ENCODE measurements at places on chromosomes 1 and 21.
A peak's percentile ranks its signal among the peaks of the same experiment; 100 is the strongest.

DNA sequence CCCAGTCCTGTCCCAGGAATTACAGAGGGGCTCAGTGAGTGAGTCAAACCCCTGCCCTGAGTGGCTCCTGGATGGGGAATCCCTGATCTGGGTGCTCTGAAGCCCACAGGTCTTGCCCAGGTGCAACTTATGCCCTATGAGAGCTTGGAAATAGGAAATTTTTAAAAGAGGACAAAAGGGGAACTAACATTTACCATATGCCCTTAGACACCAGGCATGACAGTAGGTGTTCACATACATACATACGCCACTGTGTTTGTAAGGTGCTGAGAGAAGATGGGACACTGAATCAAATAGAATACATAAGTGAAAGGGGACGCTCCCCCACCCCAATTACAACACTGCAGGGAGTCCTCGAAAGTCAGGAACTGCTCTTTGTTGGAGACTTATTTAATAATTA is 1.4 kb downstream of the CFAP45 start:
- no peak for DNase-seq

DNA sequence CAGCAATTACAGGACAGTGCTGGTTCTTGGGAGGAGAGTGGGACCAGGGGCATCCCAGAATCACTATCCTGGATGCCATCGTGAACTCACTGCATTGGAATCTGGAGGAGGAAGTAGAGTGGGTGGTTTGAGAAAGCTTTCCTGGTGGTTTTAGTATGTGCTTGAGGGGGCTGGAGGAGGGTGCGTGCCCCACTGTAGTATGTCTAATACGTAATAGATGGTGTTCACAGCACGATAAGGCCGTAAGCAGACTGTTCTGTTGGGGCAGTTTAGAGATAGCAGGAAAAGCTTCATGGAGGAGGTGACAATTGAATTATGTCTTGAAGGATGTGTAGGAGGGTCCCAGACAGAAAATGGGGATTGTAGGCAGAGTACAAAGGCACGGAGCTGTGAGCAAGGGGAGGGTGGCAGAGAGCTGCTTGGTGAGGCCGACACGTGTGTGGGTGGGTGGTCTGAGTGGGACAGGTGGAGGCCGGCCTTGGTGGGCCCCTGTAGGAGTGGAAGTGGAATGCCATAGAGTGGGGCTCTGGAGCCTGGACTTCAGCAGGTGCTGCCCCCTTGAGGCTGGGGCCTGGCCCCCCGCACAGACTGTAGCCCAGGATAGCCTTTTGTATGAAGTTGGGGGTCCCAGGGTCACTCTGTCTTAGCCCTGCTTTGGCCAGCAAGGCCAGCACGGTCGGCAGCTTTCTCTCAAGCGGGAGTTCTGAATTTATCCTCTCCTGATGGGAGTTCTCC is 37.0 kb downstream of the IL6R start:
- no peak for DNase-seq

- DNase-seq = no peak
Observed at GRCh38 chr21:41977034-41977950, 23.5 kb upstream of the C2CD2 start.

DNA sequence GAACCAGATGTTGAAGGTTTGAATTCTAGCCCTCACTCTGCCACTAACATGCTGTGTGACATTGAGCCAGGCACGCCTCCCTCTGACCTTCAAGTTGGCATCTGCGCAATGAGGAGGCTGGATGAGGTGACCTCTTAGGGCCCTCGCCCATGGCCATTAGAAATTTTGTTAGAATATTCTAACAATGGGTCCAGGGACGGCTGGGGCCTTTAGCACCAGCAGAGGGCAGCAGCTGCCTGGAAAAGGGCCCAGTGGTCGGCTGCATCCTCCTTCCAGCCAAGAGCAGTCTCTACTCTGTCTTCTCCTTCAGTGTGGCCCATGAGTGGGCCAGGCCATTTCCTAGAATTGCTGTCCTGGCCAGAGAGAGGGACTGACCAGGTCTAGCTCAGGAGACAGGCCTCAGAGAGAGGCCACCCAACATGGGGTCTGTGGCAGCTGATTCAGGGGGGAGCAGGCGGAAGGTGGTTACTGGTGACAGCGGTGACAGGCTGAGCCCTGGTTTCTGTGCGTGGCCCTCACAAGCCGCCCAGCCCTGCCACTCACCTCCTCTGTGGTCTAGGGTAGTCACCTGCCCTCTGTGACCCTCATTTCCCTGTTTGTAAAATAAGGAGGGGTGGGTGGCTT is 101.3 kb upstream of the ACTL8 start:
- peak; percentile 44 for DNase-seq

DNA sequence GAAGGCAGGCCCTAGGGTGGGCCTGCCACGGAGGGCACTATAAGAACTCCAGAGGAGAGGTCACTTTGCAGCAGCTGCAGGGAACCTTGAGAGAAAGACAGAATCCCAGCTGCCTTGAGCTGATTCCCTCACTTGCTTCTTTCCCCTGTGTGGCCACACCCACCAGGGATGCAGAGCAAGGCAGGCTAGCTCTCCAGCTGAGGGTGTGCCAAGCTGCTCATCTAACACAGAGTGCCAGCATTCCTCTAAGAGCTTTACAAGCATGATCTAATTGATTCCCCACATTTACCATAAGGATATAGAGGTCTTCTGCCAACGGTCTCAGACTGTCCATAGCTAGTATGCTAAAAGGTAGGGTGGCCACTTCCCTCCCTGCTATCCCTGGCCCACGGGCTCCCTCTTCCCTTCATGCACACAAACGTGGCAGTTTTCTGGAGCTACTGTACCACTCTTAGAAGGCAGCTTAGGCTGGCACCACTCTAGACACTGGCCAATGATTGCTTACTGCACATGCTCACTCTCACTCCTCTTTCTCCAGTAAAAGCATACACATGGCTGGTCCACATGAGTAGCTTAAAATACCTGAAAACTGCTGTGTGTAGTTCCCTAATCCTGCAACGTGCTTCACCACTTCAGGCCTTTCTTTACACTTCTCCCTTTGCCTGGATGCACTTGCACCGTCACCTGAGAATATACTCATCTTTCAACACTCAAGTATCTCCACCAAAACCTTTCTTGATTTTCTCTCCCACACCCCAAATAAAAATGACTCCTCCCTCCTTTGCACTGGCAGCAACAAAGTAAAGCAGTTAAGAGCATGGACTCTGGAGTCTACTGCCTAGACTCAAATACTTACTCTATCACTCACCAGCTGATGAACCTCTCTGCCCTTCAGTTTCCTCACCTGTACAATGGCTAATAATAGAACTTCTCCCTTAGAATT is 57.7 kb downstream of the DMAP1 start:
- DNase-seq = no peak

DNA sequence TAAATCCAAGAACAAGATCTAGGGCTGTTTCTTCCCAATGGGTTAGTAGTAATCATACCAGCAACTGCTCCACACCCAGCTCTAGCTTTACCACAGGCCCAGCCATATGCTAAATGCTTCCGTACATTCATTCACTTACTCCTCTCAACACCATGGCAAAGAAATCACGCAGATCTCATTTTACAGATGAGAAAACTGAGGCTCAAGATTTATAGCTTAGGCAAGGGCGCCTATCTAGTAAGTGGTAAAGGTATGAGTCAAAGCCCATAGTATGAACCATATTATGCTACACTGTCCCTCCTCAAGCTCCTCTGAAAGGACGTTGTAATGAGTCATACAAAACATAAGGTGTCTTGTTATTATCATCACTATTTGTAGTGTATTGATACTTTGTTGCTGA is 82.2 kb downstream of the NIBAN1 start:
- DNase-seq = no peak

- DNase-seq = no peak
Observed at GRCh38 chr1:192435704-192436103, 118.9 kb downstream of the RGS21 start.

- DNase-seq = peak; percentile 57
Observed at GRCh38 chr1:72037745-72038343, 244.5 kb downstream of the NEGR1 start.

DNA sequence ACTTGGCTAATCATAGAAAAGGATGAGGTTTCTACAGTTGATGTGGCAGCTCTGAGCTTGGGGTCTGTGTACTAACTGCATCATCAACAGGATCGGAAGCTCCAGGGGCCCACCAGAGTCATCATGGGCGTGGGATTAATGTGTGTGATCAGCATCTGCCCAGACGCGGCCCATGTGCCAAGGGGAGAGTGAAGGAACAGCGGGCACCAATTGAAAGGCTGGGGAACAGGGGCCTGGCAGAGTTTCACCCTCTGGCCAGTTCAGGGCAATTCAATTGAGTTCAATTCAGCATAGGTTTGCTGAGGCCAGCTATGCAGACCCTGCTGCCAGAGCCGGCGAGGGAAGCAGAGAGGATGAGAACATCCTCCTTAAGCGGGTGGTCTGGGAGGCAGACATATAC is 260.0 kb upstream of the AJAP1 start:
- no peak for DNase-seq

DNA sequence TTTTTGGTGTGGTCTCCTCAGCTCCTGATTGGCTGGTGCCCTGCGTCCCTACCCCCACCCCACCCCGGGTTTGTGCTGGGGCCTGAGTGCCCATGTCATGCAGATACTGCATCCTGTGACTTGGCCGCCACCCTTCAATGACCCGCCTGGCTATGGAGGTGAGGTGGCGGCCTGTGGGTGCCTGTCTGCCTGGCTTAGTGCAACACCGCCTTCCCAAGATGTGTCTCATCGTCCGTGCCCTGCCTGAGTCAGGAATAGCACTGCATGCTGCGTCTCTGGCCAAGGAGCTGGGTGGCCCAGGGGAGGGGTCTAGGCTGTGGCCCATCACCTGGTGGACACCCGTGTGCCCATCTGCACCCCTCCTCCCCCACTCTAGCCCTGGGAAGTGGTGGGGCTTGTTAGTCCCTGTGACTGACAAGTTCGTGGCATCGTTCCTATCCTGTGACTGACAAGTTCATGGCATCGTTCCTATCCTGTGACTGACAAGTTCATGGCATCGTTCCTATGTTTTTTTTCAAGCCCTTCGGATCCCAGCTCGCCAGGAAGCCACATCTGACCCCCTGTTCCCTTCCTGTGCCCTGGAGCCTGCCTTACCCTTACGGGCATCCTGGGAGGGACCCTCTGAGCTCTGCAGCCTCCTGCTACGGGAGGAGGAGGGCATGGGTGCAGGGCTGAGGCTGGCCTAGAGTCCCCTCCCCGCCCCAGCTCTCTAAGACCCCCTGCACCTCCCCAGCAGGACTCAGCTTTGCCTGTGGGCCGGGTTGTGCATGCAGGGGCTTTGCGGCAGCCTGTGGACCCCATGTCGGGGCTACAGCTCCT is 7.5 kb downstream of the SLX9 start:
- no peak for DNase-seq

- no peak for DNase-seq
Observed at GRCh38 chr21:45893740-45894449, 87.7 kb upstream of the COL6A1 start.

GRCh38 chr1:235266967-235267366 is 61.0 kb downstream of the ARID4B start:
- no peak for DNase-seq

DNA sequence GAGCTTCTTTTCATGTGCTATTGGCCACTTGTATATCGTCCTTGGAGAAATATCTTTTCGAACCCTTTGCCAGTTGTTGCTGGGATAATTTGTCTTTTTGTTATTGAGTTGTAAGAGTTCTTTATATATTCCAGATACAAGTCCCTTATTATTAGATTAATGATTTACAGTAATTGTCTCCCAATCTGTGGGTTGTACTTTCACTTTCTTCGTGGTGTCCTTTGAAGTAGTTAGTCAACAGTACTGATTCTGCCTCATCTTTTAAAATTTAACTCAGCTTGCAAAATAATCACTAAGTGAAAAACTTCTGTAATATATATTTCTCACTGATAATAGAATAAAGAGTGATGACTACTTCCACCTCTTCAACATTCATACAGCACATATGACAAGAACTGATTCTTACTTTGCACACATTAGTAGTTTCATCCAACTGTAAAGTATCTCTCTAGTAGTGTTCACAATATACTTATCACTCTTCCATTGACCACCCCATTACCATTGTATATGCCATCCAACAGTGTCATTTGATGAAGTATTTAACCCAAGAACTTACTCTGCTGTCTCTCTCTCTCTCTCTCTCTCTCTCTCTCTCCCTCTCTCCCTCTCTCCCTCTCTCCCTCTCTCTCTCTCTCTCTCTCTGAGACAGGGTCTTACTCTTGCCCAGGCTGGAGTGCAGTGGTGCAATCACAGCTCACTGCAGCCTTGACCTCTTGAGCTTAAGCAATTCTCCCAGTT is 104.2 kb upstream of the DMRTA2 start:
- no peak for DNase-seq

- DNase-seq = no peak
Observed at GRCh38 chr1:85148524-85149250, 52.1 kb downstream of the SYDE2 start.

- peak; percentile 76 for DNase-seq
Observed at GRCh38 chr1:156623946-156624813, 5.0 kb downstream of the HAPLN2 start.

DNA sequence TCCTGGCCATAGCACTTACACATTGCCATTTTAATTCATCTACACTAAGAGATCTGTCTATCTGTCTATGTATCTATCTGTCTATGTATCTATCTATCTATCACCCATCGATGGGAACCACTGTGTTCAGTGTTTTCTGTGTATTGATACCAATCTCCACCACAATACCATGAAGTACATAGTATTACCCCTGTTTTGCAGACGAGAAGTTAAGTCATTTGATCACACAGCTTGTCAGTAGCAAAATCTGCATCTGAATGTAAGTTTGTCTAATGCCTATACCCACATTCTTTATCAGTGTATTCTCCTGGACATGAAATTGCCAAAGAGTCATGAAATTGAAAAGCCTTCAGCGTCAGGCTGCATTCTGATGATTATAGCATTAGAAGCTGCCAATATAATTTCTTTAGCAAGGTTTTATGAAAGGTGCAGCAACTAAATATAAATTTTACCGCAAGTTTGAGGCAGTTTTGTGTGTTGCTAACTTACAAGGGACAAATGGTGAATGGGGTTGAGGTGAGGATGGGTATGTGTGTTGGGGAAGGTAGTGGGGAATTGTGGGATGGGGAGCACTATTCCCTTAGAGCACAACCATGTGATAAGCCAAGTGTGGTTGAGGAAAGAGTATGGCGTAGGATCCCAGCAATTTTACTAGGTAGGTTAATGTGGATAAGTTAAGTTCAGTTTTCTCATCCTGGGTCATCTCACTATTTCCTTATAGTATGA is 24.2 kb downstream of the SLAMF1 start:
- no peak for DNase-seq

- no peak for DNase-seq
Observed at GRCh38 chr21:44426663-44427191, 28.6 kb upstream of the LRRC3 start.

Data from Calu3 (cell line).